ENCODE measurements at places on chromosomes 4 and X. TPM values are rescaled to one million over a fixed set of nuclear protein-coding genes. Genes with fewer than 3 reads are reported as not detected.

SPANXA1 gene
- total RNA-seq: 4.7 TPM

PDK3 gene
- 12.5 TPM for total RNA-seq

SCML2 gene
- total RNA-seq: 0.53 TPM

BMX gene
- not detected for total RNA-seq

ADRA2C gene
- not detected for total RNA-seq

CCNG2 gene
- 44.2 TPM for total RNA-seq

F11 gene
- total RNA-seq: not detected

AFAP1 gene
- total RNA-seq: 69.6 TPM

DMRTC1 gene
- not detected for total RNA-seq

ATP2B3 gene
- total RNA-seq: not detected

TCEANC gene
- 0.96 TPM for total RNA-seq

NHSL2 gene
- total RNA-seq: not detected

DNA sequence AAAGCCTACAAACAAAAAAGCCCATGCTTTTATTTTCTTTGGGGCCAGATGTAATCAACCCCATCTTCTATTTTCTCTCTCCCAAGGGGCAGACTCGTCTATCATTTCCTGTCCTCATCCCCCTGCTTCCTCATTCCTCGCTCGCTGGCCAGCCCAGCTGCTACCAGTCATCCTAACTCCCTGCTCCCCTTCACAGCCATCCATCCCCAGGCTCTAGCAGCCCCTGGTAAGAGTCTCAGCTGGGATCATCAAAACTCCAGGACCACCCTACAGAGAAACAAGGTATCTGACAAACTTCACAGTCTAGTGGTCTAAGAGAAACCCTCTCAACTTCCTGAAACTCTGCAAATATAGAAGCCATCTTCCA, 23.6 kb downstream of the SH3KBP1 start:
- no peak for DNase-seq

DNA sequence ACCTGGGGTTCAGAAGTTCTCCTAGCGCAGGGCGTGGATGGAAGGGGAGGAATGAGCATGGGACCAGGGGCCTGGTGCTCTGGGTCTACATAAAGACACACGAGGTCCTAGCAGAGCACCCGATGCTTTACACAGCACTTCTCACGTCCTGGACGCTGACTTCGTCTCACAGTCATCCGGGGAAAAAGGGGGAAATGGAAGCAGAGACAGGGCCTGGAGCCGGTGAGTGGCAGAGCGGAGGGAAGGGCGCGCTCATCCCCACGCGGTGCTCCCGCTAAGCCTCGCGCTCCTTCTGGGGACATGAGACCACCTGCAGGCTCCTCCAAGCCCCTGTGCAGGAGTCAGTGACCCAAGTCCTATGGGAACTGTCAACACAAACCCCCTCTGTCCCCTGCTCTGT, 157.7 kb downstream of the AFAP1 start:
- DNase-seq: peak; percentile 25

GRCh38 chr4:175641024-175641423, 171.0 kb downstream of the GPM6A start:
- no peak for DNase-seq

DNA sequence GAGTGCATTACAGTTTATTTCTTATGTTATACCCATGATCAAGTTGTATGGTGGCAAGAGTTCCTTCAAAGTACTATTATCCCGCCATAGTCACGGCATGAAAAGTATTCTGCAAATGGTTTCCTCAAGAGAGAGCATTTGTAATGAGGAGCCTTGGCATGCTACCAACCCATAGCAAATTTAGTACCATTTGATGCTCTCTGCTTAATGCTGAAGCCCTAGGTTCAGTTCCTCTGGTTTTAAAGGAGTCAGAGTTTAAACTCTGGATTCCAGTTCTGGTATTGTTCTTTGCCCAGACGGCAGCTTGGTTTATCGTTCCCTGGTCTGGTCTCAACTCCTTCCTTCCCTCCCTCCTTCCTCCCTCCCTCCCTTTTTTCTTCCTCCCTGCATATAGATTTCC, 371.3 kb downstream of the BMPR1B start:
- no peak for DNase-seq

DNA sequence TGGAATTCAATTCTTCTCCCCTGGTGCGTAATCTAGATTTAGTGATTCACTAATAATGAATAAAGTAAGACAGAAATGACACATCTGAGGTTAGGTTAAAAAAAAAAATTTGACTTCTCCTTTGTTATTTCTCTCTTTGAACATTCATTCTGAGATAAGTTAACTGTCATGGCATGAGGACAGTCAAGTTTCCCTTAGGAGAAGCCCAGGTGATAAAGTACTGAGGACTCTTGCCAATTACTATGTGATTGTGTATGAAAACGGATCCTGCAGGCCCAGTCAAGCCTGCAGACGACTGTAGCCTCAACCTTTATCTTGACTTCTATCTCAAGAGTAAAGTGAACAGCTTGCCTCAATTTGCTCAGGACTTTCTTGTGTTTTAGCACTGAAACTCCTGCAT, 293.2 kb downstream of the PRR32 start:
- no peak for DNase-seq

GRCh38 chr4:7861440-7861881, 78.2 kb downstream of the AFAP1 start:
- peak; percentile 56 for DNase-seq

DNA sequence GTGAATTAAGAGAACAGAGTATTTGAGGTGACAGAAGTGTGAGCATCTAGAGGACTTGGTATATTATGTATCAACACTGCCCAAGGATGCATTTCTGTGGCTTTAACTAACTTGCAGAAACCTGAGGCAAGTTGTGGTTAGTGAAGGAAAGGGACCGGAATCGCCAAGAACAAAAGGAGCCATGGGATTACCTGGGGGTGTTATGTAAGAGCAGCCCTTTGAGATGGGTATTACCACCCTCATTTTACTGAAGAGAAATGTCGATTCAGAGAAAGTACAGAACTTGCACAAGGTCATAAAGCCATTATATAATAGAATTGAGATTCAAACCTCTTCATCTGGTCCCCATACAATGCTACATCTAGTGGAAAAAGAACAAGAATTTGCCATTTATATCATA, 14.3 kb downstream of the TENM3 start:
- DNase-seq: no peak

DNA sequence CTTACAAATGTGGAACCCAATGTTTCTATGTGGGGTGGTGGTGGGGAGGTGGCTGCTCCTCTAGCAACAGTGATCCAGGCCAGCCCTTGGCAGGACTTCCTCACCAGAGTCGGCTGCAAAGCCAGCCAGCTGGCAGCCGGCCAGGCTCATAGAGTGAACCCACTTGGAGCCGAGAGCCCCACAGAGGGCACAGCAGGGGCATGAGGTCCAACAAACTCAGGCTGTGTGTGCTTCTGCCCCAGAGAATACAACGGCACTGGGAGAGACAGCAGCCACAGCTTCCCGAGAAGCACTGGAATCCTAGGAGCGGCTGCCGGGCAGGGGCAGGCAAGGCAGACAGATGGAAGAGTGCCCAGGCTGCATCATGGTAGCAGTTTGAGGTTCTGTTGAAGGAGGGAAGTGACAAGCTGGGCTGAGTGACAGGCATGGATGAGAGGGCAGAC, 23.5 kb upstream of the SOWAHD start:
- no peak for DNase-seq

- DNase-seq: peak; percentile 38
These were observed 132.4 kb downstream of the ENOX2 start for GRCh38 chrX:130770615-130771014.

DNA sequence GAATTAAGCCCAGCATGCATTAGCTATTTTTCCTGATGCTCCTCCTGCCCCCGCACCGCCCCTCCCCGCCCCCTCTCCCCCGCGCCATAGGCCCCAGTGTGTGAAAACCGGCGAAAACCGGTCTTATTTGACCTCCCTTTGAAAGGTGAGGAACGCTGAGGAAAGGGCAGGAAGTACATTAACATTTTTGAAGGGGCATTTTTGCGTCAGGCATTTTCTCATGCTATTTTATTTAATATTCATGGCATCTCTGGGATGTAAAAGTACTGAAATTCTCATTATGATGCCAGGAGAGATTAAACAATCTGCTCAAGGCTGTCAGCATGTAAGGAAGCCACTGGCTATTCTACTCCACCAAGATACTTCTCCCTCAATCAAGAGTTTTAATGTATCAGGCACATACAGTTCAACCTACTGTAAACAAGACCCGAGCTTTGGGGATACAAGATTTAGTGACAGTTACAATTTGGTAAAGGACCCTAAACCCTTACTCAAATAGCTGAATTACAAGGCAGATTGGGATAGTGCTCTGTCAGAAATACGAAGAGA, 1.2 kb upstream of the NMU start:
- DNase-seq: no peak

GRCh38 chr4:17718471-17718870, 63.0 kb downstream of the FAM184B start:
- no peak for DNase-seq

DNA sequence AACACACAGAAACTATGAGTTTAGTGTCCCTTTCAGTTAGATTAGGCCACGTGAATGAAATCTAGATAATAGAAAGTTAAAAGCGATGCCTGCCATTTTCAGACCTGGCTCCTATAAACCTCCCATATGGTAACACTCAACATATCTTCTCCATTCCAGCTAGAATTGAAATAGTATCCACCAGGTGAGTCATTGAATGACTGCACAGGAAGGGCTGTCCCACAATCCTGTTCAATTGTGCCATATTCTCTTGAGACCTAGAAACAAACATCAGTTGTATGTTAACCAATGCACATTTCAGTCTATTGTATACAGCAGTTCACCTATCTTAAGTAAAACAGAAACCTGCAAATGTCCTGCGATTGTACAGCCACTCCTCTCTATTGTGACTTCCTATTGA, 659.3 kb upstream of the SLIT2 start:
- DNase-seq: no peak

GRCh38 chr4:1378559-1379231, 27.5 kb downstream of the NKX1-1 start:
- DNase-seq: no peak

GRCh38 chr4:26076896-26077295, 162.9 kb downstream of the SMIM20 start:
- no peak for DNase-seq

- DNase-seq: no peak
These were observed 130.5 kb upstream of the TTC29 start for GRCh38 chr4:147076179-147076578.

GRCh38 chr4:103099691-103100392, at the start of gene BDH2:
Gene BDH2, minus strand, starts transcription at chr4:103099834. Its CDS starts 3,580 bp downstream, at chr4:103096254.
- DNase-seq: peak; percentile 15

GRCh38 chr4:105560421-105560848, 8.0 kb downstream of the ARHGEF38 start:
- DNase-seq: no peak

DNA sequence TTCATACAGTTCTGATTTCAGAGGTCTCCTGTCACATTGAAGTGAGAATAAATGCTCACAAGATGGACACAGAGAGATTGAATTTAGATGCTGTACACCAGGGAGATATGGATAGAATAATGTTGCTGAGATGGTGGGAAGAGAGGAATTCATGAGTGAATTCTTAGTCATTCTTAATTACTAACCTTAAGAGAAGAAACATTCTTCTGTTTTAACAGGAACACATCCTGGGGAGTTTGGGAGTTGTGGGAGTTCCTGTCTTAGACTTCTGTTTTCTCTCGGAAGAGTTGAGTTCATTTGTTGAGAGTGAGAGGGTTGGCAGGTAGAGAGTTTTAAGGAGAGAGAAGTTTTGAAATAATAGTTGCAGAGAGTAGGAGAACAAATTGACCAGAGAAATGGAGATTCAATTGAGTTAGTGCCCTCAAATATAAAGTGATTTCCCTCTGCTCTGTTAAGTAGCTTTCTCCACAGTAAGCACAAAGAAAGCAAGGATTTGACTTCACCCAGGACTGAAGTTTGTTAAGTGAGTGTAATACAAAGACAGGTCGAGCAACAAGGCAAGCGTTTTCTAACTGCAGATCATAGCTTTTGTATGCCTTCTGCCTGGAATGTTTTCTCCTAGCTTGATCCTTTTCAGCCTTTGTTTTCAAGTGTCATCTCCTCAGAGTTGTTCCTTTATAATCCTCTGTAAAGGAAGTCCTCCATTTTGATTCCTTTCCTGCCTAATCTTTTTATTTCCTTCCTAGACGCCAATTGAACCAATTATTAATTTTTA, 205.9 kb downstream of the RAPGEF2 start:
- DNase-seq: no peak

GRCh38 chr4:12583275-12583674, 900.9 kb downstream of the RAB28 start:
- no peak for DNase-seq

GRCh38 chrX:29090811-29091210, 503.6 kb downstream of the IL1RAPL1 start:
- no peak for DNase-seq

DNA sequence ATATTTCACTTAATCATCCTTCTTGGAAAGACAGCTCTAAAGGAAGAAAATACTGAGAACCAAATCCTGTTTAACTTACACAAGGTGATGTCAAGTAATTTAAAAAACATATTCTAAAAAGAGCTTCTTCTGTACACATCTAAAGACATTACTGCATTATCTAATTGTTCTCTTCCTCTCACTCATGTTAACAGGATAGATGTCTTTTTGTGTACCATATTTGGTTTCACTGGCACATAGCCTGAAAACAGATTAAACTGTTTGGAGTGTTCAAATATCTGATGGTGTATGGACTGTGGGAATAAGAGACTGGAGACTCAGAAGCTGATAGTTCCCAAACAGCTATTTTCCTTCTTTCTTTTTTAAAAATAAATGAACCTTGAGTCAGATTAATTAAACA, 213.3 kb upstream of the MAB21L2 start:
- no peak for DNase-seq

GRCh38 chr4:8032381-8032780, 92.7 kb upstream of the AFAP1 start:
- no peak for DNase-seq

DNA sequence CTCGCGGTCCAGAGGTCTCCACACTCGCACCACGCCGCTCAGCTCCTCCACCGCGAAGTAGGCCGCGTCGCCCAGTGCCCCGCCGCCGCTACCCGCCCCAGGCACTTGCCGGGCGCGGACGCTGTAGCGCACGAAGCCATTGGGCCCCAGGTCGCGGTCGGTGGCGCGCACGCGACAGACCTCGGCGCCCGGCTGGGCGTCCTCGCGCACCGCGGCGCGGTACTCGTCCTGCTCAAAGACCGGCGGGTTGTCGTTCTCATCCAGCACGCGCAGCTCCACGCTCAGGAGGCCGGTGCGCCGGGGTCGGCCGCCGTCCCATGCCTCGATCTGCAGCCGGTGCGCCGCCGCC, 1.4 kb downstream of the DCHS2 start:
- DNase-seq: no peak

- no peak for DNase-seq
These were observed 10.6 kb upstream of the BCOR start for GRCh38 chrX:40108162-40108958.

DNA sequence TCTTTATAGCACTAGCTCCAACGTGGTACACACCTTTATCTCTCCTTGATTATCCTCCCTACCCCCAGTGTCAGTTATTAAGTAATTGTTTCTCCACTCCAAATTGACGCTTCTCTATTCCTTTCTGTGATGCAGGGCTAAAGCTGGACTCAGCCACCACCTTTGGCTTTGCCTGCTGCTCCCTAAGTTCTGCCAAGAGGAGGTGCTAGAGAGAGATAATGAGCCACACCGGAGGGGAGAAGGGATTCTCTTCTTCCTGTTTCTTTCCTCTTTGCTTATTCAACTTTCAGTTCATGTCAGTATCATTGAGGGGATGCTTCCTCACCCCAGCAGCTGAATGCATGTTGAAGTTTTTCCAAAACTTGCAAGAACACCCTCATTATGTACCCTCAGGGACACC, 176.5 kb downstream of the GBA3 start:
- no peak for DNase-seq

- no peak for DNase-seq
These were observed 16.1 kb upstream of the WAS start for GRCh38 chrX:48667509-48667908.

Measured in PC-9 (cell line).